Transverse colon (tissue), 4 donors: ENCODE measurements at places on chromosomes 6 and 20. TPM values are rescaled to one million over a fixed set of nuclear protein-coding genes. Genes with fewer than 3 reads are reported as not detected.

Gene CRISP3
- not detected for total RNA-seq

Gene HMGA1
- 112 TPM for total RNA-seq

Gene DNAH8
- total RNA-seq = not detected

Gene SLC32A1
- not detected for total RNA-seq

Gene RIPOR2
- 1.2 TPM for total RNA-seq

Gene ZC3H12D
- 11.2 TPM for total RNA-seq

Gene CTNNBL1
- total RNA-seq = 22.9 TPM
